ENCODE measurements at places on chromosomes 5 and 9. TPM values are rescaled to one million over a fixed set of nuclear protein-coding genes. Genes with fewer than 3 reads are reported as not detected.

The CENPK gene
- 28.2 TPM for total RNA-seq

The NPR3 gene
- total RNA-seq: not detected

The NAIP gene
- total RNA-seq: 3.2 TPM

The ZNF300 gene
- 5.1 TPM for total RNA-seq

The FOXD1 gene
- total RNA-seq: 5.3 TPM

The GKAP1 gene
- 1.2 TPM for total RNA-seq

The FOXI1 gene
- not detected for total RNA-seq

The PDLIM7 gene
- 15.8 TPM for total RNA-seq

The C9orf85 gene
- 50.8 TPM for total RNA-seq

The RGS7BP gene
- total RNA-seq: not detected

The ANKRD31 gene
- 0.69 TPM for total RNA-seq

The MZB1 gene
- total RNA-seq: not detected

The TSSK1B gene
- not detected for total RNA-seq

The PRDM9 gene
- total RNA-seq: not detected

The CARD6 gene
- total RNA-seq: 4.8 TPM

The NMUR2 gene
- total RNA-seq: not detected

The ITK gene
- 20.6 TPM for total RNA-seq

The PCA3 gene
- total RNA-seq: 0.13 TPM

The OCLN gene
- total RNA-seq: 11.9 TPM

The AQP7 gene
- not detected for total RNA-seq

The SPATA31C1 gene
- not detected for total RNA-seq

The LHX2 gene
- total RNA-seq: not detected

The DMRTA1 gene
- not detected for total RNA-seq

The SPINK9 gene
- not detected for total RNA-seq

The DRD1 gene
- not detected for total RNA-seq

The MARCOL gene
- not detected for total RNA-seq

The MSX2 gene
- total RNA-seq: 2.0 TPM

The TNC gene
- 106 TPM for total RNA-seq

The UGT3A2 gene
- total RNA-seq: 1.9 TPM

The MOB3B gene
- total RNA-seq: not detected

The TMC1 gene
- total RNA-seq: not detected

The GFI1B gene
- total RNA-seq: 0.05 TPM

The HTR1A gene
- total RNA-seq: not detected

The KCNT1 gene
- not detected for total RNA-seq

The IDNK gene
- 3.7 TPM for total RNA-seq

The SLC34A1 gene
- total RNA-seq: 0.19 TPM

The RMND5B gene
- total RNA-seq: 18.4 TPM

The ADAMTS19 gene
- not detected for total RNA-seq

The ZNF483 gene
- total RNA-seq: 4.2 TPM

The MTX3 gene
- total RNA-seq: 16.7 TPM

The STPG3 gene
- total RNA-seq: not detected

The LCN9 gene
- total RNA-seq: not detected

Measured in SK-MEL-5 (cell line).